ENCODE measurements at places on chromosomes 11 and 22.

DNA sequence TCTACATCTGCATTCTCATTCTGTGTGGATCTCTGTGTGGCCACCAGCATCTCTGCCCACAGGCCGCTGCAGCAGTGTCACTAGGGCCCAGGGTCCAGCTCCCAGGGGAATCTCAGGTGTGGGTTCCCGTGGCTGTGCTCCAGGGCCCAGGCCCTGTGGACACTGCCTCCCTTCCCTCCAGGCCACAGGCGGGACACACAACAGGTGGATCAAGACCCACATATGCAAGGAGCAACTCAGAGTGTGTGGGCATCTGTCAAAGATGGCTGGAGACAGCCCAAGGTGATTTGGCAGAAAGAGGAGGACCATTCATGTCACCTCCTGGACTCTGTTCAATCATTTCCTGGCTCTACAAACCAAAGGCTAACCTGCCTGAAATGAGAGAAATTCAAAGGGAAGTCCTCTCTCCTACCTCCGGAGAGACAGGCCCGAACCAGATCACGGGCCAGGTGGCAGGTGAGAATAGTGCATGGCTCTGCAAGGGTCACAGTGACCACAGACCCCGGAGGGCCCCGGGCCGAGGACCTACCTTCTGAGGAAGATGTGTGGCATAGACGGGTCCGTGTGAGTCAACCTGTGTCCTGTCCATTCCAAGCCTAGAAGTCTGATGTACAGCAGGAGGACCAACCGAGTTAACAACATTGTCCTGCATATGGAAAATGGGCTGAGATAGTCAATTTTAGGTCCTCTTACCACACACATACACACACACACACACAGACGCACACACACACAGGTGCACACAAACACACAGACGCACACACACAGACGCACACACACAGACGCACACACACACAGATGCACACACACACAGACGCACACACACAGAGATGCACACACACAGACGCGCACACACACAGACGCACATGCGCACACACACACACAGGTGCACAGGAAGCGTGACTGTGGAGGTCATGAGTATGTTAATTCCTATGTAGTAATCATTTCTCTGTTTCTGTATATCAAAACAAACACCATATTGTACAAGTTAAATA, 1068.5 kb downstream of the BRD1 start:
- no peak for DNase-seq

DNA sequence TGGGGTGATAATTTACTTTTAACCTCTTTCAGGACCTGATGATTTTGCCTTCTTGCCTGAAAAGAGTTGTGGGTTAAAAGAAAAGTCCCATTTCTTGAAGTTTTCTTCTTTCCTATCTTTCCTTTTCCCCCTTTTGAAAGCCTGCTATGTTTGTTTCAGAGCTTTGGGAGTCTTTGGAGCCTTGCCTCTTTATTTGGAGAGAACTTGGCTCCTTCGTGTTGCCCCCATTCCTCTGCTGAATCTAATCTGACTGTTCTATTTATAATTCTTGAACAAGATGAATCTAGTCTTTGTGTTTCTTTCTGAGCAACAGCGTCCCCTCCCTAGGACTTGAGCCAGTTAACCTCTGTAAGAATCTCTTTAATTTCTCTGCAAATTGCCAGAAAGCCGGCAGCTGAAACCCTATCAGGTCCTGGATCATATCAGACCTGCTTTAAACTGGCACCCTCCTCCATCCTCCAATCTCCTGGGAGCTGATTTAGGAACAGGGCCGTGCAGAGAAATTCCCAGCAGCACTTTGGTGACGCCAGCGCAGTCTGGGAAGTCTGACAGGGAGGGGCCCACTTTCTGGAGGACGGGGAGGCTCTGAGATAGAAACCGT, 289.1 kb upstream of the SORL1-AS1 start:
- DNase-seq: no peak

DNA sequence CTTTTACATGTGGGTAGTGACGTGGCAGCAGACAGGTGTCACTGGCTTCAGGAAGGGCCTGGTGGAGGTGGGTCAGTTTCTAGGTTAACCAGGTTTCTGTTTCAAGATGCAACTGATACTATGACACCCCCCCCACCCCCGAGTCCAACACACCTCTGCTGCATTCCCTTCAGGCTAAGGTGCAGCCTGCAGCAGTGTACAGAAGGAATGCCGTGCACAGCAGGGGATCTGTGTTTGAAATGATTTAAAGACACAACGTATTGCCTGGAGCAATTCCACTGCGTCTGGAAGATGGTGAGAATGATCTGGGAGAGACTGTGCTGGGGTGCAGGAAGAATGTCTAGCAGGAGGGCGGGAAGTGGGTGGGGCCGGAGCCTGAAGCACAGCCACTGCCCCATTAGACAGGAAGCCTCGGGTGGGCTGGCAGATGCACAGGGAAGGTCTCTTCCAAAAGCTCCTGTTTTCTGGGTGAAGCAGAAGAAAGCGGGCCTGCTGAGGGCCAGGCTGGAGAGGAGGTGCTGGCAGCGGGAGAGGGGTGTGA, 11.9 kb upstream of the TESMIN start:
- DNase-seq: no peak

DNA sequence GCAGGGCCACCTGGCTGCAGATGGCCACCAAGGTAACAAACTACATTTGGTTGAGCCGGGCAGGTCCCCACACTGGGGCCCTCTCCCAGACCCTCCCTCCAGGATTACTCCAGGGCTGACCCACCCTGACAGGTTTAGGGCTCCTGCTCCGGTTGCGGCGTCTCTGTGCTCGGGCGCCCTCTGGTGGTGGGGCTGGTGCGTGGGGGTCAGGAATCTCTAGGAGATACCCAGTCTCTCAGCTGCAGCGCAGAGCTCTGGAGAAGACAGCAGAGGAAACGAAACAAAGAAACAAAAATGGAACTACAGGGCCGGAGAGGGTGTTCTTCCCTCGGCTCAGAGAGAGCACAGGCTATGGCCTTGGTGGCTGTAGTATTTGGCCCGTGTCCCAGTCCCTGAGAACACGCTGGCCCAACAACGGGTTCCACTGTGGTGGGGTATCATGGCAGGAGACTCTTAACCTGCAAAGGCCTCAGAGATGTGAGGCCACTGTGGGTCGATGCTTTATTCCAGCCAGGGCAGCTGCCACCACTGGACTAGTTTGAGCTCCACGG, 2.4 kb downstream of the C11orf96 start:
- DNase-seq: peak; percentile 71

DNA sequence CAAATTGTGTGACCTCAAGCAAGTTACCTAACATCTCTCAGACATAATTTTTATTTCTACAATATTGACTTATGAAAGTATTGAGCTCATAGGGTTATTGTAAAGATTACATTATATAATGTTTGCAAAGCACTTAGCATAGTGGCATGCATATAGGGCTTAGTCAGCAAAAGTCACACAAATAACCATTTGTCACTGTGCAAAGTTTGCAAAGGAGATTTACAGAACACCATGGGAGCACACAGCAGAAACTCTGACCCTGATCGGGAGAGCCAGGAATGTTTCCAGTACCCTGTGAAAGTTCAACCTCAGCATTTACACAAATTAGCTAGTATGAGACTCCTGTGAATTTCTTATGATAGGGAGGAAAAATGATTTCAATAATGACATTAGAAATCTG, 804.6 kb upstream of the RAG2 start:
- DNase-seq: no peak

GRCh38 chr22:22730655-22731373, 86.4 kb downstream of the GGTLC2 start:
- no peak for DNase-seq

DNA sequence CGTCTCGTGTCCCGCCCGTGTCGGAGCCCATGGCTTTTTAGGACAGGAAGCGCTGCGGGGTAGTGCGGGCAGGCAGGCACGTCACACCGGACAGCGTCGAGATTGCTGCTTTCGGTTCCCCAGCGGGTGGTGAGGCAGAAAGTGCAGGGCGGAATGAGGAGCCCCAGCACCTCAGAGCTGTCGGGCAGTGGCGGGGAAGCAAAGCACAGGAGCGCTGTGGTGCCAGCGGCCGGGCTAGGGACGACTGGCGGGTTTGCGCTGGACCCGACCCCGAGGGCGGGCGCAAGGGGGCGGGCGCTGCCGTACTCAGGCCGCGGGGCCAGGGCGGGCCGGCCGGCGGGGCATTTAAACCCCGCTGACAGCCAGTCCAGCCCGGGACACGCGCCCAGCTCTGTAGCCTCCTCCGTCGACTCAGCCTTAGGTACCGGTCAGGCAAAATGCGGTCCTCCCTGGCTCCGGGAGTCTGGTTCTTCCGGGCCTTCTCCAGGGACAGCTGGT, at the start of gene SLC37A2:
Gene SLC37A2, plus strand, starts transcription at position 375 of the 498 bp plus-strand sequence. Its CDS starts 63 bp downstream, at position 438.
- peak; percentile 34 for DNase-seq

- no peak for DNase-seq
Measured at GRCh38 chr22:36544107-36544620, 15.2 kb upstream of the EIF3D start.

DNA sequence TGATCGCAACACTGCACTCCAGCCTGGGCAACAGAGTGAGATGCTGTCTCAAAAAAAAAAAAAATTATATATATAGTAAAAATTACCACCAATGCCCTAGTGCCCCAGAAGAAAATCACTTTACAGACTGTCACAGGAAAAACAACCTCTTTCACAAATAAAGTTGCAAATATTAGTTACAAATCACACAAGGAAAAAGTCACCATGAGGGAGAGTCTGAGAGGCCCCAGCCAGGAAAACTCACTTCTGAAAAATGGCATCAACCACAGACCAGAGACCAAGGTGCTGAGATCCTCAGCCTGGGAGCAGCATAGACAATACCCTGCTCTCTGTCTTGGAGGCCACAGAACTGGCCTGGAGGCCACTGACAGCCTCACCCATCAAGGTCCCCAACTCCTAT, 20.4 kb downstream of the GGT5 start:
- no peak for DNase-seq

- DNase-seq: no peak
Measured at GRCh38 chr11:100629671-100630070, 57.4 kb upstream of the ARHGAP42 start.

GRCh38 chr11:117876059-117876340, 458 bp downstream of the FXYD6 start:
- DNase-seq: no peak

- DNase-seq: no peak
Measured at GRCh38 chr11:34642001-34642554, 21.2 kb downstream of the EHF start.

- no peak for DNase-seq
Measured at GRCh38 chr11:124837491-124837856, 27.8 kb upstream of the ROBO3 start.

- DNase-seq: no peak
Measured at GRCh38 chr11:77580712-77581337, 8.9 kb upstream of the AQP11 start.

- no peak for DNase-seq
Measured at GRCh38 chr11:76824083-76824939, 36.4 kb upstream of the ACER3 start.

DNA sequence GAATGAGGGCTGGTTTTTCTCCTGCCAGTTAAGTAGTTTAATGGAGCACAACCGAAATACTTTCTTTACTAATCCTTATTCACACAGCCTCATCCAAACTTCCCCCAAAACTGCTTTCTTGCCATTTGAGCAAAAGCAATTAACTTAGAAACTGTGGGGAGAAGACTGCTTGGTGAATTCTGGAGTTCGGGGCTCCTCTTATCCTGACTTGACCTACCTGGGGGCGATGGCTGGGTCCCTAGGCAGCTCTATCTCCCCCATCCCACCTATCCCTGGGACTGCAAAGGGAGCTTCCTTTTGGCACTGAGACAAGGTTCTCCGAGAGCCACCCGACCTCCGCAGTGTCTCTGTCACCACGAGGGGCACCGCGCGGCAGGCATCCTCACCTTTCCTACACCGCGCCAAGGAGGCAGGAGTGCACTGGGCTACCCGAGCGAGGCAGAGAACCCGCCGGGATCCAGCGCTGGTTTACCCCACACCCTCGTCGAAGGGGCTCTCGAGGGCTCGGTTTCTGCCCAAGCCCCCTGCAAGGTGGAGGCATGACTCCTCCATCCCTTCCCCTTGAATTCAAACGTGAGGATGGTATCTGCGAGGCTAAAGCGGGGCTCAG, 759 bp downstream of the DESI1 start:
- DNase-seq: peak; percentile 54

DNA sequence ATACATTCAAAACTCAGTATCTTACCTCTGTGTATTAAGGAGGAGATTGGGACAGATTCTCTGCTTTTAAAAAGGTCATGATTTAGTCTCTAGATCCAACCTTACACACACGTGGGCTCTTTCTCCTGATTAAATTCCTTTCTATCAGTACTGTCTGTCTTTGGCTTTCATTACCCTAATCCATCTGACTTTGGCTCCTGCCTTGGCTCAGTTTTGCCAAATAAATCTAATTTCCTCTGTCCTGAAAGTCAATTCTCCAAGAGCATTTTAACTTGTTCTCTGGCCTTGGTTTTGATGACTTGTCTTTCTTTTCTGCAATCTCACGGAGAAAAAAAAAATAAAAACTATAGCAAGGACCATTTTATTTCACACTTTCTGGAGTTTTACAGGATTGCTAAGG, 176.6 kb upstream of the PDGFD start:
- no peak for DNase-seq

GRCh38 chr11:86941871-86942599, 13.2 kb downstream of the FZD4 start:
- no peak for DNase-seq

DNA sequence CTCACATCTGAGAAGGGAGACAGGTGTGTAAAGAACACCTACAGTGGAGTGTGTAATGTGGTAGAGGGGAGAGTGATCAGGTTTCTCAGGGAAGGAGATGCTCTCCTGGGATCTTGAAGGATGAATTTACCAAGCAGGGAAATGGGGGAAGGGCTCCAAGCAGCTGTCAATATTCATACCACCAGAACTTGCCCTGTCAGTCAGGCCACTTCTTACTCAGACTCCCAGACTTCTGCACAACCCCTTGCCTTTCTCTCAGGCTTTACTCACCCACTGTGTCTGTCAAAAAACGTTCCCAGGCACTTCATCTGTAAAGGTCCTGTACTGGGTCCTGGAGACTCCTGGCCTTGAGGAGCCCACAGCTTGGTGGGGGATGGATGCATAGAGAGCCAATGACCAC, 14.0 kb upstream of the FCHSD2 start:
- DNase-seq: no peak

DNA sequence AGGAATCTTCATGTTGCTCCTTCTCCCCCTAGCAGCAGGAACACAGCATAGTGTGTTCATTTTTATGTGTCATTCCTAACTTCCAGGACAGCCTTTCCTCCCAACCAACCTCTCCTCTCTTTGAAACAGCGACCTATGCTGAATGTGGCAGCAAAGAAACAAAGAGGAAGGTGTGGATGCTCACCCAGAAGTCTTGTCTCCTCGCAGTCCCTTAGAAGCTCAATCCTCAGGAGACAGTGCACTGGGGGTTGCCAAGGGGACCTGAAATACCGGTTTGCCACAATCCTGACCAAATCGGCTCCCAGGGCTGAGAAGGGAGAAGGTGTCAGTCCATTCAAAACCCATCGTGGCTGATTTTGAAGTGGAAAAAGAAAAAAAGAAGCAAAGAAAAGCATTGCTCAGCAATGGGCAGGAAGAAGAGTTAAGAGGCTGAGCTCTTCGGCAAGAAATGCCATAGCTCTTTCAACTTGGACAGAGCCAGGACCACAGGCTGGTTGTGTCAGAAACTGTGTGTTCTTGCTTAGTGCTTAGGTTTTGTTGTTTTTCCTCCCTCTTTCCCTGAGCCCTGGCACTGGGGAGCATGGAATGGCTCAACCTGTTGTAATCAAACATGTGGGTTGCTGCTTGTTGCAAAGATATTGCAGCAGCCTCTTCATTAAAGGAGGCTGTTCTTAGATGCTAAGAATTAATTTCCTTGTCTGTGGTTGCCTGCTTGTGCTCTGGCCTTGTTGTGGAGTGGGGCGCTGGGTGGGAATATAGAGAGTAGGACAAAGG, 30.4 kb upstream of the TENM4 start:
- no peak for DNase-seq

Measured in stimulated activated CD4-positive, alpha-beta T cell treated with anti-CD3 and anti-CD28 coated beads, Interleukin-4, amount 100 ng/mL, for 1 hour (primary cell).